Progenitor cell of endocrine pancreas (in vitro differentiated cells): ENCODE measurements at places on chromosomes 5 and 9. TPM values are rescaled to one million over a fixed set of nuclear protein-coding genes. Genes with fewer than 3 reads are reported as not detected.

- DNase-seq = no peak
These were observed 136.1 kb downstream of the PDE4D start for GRCh38 chr5:59757442-59757841.

DNA sequence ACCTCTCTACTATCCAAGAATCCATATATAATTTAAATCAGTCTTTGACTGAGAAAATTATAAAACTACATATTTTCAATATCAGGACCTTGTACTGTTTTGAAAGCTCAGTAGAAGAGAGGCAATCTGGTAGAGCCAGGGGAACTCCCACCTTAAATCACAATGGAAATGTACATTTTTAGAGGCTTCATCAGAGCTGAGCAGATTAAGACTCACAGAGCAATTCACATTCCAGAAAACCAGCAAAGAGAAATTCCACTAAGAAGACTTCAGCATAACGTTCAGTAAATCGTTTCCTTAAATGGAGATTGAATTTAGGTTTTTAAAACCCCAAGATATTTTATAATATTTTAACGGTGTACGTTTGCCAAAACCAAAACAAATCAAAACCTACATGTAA, 227.8 kb upstream of the TRPM3 start:
- DNase-seq = no peak

Gene CYLC2
- not detected in 2 replicates for total RNA-seq

Gene PCDHGA10
- 14.3 and 14.6 TPM in 2 replicates for total RNA-seq

GRCh38 chr9:86287013-86287412, 4.7 kb upstream of the ISCA1 start:
- DNase-seq = no peak

Gene DAB2
- 43.9 and 46.0 TPM in 2 replicates for total RNA-seq

Gene PCDH12
- not detected in 2 replicates for total RNA-seq

DNA sequence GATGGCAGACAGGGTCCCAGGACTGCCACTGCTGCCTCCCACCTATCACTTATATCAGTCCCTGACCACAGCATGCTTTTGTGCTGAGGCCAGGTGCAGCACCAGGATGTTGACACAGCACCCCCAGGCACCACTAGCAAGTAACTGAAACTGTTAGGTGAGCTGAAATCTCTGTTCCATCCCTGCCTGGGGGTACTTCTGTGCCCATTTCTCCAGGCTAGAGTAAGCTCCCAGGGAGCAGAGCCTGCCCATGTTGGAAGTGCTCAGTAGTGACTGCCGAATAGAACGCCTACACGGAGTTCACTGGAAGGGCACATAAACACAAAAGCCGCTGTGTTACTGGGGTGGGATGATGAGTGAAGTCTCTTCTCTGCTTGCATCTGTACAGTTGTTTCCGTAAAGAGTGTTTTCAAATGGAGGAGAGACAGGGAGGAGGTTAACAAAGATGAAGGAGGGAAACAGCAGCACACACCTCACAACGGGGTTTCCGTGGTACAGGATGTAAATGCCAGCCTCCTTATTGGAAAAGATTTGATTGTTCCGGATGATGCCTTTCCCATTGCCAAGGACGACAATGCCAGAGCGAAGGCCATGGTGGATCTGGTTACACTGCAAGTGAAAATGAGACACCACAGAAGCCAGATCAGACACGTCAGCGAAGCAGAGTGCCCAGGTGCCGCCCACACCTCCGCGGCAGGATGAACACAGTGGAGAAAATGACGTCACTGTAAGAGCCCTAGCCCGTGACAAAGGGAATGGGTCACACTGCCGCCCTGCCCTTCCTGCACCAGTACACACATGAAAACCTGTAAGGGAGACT, 43.1 kb downstream of the POLR1E start:
- DNase-seq = no peak

Gene PCDHGC3
- 25.8 and 29.7 TPM in 2 replicates for total RNA-seq

GRCh38 chr5:58381566-58381965, 78.3 kb downstream of the PLK2 start:
- DNase-seq = no peak

- DNase-seq = no peak
These were observed 5.9 kb downstream of the HMCN2 start for GRCh38 chr9:130271473-130271872.

- no peak for DNase-seq
These were observed 5.7 kb upstream of the ADRB2 start for GRCh38 chr5:148820461-148821395.

GRCh38 chr9:136326061-136326760, 1.1 kb upstream of the GPSM1 start:
- no peak for DNase-seq

Gene CARD9
- 1.6 and 2.0 TPM in 2 replicates for total RNA-seq

Gene FAM221B
- not detected in 2 replicates for total RNA-seq

Gene SSNA1
- 52.5 and 59.1 TPM in 2 replicates for total RNA-seq

- no peak for DNase-seq
These were observed 2.6 kb downstream of the FABP6 start for GRCh38 chr5:160231783-160232342.

- DNase-seq = no peak
These were observed 52.6 kb downstream of the RAI14 start for GRCh38 chr5:34708777-34709176.

DNA sequence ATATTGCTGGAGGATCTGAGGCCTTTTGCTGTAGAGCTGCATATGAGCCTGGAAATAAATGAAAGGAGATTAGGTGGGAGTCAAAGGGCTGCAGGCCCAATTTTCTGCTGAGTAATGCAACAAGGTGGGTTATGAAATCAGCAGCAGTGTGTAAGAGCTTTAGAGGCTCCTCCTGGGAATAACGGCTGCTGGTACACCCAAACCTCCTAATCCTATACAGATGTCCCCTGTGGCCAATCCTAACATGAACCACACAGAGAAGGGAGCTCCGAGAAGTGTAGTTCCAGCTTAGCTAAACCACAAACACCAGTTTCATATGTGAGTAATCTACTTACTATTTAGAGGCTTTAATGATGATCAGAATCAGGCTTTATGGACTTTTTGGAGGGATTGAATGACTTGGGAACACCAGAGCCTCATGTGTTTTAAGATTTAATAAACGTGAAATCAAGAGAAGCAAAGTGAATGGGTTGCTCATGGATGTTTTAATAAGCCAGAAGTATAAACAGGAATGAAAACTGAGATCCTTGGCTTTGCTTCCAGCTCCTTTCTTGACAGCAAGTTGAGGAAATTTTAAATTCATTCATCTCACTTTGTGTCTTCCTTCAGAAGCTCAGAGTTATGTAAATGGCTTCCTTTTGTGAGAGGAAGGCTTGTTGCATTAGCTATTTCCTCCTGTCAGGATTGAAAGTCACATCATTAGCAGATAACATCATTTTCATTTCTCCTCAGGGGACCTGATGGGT, 437.5 kb downstream of the TMEM232 start:
- DNase-seq = no peak

GRCh38 chr5:1127959-1128785, 16.3 kb upstream of the SLC12A7 start:
- DNase-seq = no peak

Gene PCDHB4
- 4.4 and 4.6 TPM in 2 replicates for total RNA-seq

Gene MAPKAP1
- 61.9 and 74.6 TPM in 2 replicates for total RNA-seq

Gene TAF11L2
- not detected in 2 replicates for total RNA-seq

- no peak for DNase-seq
These were observed 110.4 kb upstream of the EPB41L4A start for GRCh38 chr5:112529525-112529924.

GRCh38 chr5:169161022-169161680, 139.8 kb downstream of the SLIT3 start:
- DNase-seq = no peak

DNA sequence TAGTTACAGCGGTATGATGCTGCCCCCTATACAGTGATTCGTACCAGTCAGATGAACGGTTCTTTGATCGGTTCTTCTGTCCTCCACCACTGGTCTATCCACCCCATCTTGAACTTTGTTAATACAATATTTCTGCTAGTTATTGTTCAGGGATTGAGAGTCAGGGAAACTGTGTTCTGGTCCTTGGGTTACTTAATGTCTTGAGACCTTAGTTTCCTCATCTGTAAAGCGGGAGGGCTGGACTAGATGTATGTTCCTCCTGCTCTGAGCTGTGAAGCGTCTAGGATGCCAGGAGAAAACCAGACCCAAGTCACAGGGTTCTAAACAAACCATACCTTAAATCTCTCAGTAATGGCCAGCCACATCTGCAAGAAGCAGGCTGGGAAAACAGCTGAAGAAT, 1.4 kb upstream of the PIP5K1B start:
- DNase-seq = no peak

Gene ZNF484
- total RNA-seq = 11.1 and 12.0 TPM in 2 replicates

Gene RLN2
- total RNA-seq = 4.0 and 4.4 TPM in 2 replicates

DNA sequence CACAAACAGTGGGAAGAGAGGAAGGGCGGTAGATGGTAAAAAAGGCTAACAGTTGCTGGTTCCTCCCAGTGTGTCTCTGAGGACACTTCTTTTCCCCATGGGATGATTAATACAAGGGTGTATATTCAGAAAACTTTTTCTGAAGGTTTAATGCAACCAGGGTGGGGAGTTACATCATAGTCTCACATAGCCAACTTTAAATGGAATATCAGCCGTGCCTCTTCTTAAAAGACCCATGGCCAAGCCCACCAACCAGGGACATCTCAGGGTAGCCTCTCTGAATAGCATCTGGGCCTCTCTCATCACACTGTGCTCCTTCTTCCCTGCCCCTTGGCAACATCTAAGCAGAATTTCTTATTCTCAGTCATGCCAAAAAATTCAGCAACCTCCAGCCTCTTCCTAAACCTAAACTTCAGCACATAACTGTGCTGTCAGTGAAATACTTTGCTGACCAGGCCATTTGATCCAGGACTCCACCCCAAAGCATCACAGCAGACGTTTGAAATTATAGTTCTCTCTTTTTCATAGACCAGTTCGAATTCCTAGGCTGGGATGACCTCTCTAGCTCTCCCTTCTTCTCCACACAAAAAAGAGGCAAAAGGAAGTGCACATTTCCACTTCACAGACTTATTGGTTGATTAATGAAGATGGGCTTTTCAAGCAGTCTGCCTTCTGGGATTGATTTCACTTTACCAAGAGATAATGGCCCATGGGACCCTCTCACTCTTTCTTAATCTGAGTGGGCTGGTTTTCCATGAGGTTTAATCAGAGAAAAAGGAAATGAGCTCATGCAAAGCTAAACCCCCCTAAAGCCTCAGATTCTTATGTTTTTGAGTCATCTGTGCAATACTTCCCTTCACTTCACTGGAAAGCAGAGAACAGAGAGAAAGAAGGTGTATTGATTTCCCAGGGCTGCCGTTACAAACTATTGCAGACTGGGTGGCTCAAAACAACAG, 85.1 kb upstream of the RAI14 start:
- DNase-seq = no peak

- no peak for DNase-seq
These were observed 20.2 kb downstream of the DAB2IP start for GRCh38 chr9:121671612-121672155.

GRCh38 chr9:74729136-74729695, 158.5 kb downstream of the TRPM6 start:
- DNase-seq = no peak

Gene PPP2CA
- 157 and 164 TPM in 2 replicates for total RNA-seq

- no peak for DNase-seq
These were observed 56.7 kb downstream of the PCDH1 start for GRCh38 chr5:141821430-141821925.

Gene F12
- 4.0 and 4.7 TPM in 2 replicates for total RNA-seq

GRCh38 chr9:125683486-125683885, 23.5 kb downstream of the MAPKAP1 start:
- no peak for DNase-seq
